Myocyte (in vitro differentiated cells): ENCODE measurements at places on chromosomes 2 and 18.

- no peak for DNase-seq
These were observed 199.3 kb downstream of the MTX2 start for GRCh38 chr2:176468457-176469113.

DNA sequence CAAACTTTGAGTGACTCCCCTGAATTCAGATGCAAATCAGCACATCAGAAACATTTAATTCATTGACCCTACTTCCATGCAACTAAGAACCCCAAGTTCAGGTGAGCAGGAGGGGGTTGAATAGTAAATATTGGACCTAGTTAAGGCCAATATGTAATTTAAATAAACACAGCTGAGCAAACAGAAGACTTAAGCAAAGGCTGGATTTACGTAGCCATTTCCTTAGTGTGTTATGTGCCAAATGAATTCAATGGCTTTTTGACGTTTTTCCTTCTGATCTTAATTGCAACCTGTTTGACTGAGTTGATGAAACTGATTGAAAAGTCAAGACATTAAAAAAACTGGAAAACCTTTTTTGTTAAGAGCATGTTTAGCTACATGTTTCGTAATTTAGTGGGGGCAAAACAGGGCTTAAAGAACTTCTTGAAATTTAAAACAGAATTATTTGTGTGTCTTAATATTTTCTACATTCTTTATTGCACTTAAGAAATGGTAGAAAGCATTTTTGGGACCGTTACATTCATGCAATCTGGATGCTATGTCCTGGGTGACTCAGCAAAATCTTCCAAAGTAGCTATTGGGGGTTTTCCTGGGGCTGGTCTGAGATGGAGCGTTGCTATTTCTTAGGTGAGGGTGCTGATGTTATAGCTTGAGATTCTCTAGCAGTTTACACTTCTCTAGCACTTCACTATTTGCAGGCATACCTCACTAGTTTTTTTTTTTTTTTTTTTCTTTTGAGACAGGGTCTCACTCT lies 25.5 kb upstream of the KCNE4 start:
- no peak for DNase-seq

GRCh38 chr18:25983730-25984129 lies 106.7 kb downstream of the SS18 start:
- no peak for DNase-seq

DNA sequence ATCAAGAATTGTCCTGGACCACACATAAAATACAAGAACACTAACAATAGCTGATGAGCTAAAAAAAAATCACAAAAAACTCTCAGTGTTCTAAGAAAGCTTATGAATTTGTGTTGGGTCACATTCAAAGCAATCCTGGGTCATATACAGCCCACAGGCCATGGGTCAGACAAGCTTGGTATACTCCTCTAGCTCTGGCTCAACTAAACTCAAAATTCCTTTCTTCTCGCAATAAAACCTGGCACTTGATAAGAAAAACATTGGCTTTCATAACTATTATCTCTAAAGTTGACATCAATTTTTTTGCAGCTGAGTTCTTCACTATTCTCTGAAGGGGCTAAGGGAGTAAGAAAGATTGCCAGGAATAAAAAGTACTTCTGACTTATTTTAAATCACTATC lies 38.3 kb downstream of the FBXO48 start:
- no peak for DNase-seq

DNA sequence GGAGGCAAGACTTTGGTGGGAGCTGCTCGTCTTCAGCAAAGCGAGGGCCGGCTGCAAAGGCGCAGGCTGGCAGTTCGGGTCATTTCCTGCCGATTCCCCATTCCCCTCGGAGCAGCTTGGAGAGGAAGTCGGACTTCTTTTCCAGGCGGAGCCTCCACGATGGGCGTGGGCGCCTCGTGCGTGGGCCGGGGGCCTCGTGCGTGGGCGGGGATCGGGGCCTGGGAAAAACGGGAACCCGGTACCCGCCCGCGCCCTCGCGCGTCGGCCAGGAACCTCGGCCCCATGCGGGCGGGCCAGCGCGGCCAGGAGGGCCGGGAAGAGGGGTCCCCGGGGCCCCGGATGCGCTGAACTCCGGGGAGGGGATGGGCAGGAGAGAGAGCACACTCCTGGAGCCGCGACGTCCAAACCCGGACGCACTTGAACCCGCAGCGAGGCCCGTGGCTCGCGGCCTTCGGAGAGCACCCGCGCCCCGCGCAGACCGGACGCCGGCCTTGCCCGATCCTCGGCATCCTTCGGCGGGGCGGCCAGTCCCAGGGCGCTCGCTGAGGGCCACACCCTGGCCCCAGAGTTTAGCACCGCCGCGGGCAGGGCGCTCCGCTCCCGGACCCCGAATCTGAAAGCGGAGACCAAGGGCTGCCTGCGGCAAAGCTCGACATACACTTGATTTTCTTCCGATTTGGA lies 368.4 kb downstream of the MTX2 start:
- no peak for DNase-seq

DNA sequence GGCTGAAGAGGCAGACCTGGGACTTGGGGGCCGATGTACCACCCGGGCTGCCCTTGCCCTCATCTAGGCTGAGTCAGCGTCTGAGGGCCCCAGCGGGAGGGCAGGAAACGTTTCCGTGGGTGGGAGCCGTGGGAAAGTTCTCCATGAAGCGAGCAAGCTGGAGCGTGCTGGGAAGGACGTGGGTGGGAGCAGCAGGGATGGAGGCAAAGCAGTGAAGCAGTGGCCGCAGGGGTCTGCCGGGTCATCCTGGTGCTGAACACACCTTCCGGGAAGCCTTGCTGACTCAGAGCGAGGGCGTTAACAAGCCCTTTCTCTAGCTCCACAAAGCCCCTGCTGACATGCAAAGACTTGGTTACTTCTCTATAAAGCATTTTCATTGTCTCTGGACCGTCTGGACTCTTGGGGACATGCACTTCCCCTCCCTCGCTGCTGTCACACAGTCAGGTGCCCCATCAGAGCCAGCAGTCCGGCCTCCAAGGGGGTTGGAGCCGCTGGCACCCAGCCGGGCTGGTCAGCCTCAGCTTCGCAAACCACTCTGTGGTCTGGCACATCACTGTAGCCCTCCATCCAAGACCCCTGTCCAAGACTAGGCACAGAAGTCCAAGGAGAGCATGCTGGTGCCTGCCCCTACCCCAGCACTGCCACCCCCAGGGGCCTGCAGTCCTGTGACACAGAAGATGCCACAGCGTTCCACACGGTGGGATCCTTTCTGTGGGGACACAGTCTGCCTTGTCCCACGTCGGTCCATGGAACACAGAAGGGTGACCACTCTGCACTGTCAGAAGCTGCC lies 115.1 kb upstream of the GPC1 start:
- DNase-seq: peak; percentile 74

GRCh38 chr2:75523313-75524275 lies 37.1 kb downstream of the EVA1A start:
- DNase-seq: peak; percentile 29
